ENCODE measurements at places on chromosomes 2 and 18. TPM values are rescaled to one million over a fixed set of nuclear protein-coding genes. Genes with fewer than 3 reads are reported as not detected.

DNA sequence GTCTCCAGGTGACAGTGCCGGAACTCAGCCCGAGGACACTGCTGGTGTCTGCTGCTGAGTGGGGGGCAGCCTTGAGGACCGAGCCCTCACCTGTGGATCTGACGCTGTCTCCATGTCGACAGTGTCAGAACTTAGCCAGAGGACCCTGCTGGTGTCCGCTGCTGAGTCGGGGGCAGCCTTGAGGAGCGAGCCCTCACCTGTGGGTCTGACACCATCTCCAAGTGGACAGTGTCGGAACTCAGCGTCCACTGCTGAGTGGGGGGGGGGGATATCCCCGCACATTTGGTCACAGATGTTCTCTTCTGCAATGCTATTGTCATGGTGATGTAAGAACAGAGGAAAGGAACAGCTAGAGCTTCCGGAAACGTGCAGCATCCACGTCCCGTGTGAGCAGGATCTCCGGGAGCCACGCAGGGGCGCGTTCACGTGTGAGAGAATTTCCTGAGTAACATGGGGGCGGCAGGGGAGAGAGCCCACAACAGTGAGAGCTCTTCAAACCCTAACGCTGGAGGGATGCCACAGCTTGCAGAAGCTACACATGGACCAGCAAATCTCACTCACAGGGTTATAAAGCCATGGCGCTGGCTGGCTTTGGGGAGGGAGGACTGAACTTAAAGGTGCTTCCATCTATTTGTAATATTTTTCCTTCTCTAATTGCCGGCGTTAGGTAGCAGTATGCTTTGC is 250.7 kb upstream of the SALL3 start:
- no peak overlapping the region for H3K4me3 ChIP-seq
- no peaks in the 10 kb centered on the region for H3K36me3 ChIP-seq
- no peaks in the 10 kb centered on the region for H3K27me3 ChIP-seq

GRCh38 chr2:137987011-137987410 is 22.7 kb downstream of the HNMT start:
- H3K4me1 ChIP-seq, result no peaks in the 10 kb centered on the region
- H3K36me3 ChIP-seq, result no peaks in the 10 kb centered on the region
- H3K27ac ChIP-seq, result no peak overlapping the region

DNA sequence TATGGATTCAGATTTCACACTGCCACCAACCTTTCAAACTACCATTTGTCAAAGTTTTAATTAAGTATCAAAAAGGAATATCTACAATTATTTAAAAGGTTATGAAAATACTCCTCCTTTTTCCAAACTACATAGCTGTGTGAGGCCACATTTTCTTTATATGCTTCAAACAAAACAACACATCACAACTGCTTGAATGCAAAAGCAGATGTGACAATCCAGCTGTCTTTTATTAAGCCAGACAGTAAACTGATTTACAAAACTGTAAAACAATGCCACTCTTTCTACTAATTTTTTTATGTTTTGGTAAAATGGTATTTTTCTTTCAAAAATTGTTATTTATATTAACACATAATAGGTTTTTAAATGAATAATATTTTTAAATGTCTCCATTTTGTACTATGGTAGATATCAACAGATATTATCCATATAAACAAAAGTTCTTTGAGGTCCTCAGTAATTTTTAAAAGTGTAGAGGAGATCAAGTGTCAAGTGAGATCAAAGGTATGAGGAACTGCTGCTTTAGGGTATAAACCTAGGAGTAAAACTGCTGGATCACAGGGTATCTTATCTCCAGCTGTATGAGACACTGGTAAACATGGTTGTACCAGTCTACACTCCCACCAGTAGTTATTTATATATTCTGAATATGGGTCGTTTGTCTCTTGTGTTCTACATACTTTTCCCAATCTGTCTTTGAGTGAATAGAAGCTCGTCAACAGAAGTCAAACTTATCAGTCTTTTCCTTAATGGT is 68.8 kb upstream of the SERTAD2 start:
- peak overlapping the region; percentile 31 for H3K27ac ChIP-seq
- H3K4me1 ChIP-seq, result peaks cover 19% of the 10 kb centered on the region
- no peak for DNase-seq
- H3K27me3 ChIP-seq, result no peaks in the 10 kb centered on the region

DNA sequence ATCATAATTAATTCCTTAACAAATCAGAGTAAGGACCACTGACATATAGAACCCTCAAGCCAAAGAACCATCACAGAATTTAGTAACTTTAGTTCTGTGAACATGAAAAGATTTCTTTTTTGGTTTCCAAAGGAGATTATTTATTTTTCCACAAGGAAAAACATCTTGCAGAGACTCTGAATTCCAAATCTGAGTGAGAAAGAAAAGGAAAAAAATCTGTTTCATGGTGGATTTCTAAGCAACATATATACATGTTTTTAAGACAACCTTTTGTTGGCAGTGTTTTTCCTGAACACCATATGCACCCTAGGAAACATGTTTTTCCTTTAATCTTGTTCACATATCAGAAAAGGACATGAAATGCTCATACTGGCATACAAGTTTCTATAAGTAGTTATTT is 149.8 kb downstream of the AGPS start:
- H3K4me1 ChIP-seq, result peaks cover 23% of the 10 kb centered on the region
- no peak for DNase-seq
- no peaks in the 10 kb centered on the region for H3K36me3 ChIP-seq
- peak overlapping the region; percentile 46 for H3K27ac ChIP-seq

DNA sequence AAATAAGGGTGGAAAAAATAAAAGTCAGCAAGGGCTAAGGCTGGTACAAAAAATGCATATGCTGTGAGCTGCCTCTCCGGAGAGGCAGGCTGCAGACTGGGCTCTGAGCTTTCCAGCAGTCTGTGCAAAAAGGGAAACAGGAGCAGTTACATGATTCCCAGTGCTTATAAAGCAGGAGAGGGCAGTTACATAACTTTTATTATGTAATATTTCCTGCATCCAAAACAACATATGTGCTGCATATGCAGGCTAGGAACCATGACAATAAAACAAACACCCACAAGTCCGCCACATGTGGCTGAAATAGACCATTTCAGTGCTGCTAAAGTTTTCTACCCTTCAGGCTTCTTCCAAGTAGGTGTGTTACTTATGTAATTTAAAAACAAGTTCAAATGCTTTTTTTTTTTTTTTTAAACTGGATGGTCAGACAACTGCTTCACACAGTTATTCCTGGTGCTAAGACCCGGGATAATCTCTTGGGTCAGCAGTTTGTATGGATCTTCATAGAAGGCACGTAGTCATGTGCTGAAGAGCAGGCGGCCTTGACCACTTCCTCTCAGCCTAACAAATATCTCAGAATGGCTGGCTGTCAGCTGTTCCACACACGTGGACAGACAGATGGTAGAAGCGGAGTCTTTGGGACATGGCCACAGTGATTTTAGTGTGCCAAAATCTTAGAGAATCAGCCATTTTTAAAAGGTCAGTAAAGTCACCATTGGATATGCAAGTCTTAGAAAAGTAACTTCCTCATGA is 43.5 kb downstream of the ARMC9 start:
- H3K4me1 ChIP-seq, result no peaks in the 10 kb centered on the region
- H3K4me3 ChIP-seq, result no peak overlapping the region
- no peaks in the 10 kb centered on the region for H3K27me3 ChIP-seq
- peak; percentile 6 for DNase-seq

DNA sequence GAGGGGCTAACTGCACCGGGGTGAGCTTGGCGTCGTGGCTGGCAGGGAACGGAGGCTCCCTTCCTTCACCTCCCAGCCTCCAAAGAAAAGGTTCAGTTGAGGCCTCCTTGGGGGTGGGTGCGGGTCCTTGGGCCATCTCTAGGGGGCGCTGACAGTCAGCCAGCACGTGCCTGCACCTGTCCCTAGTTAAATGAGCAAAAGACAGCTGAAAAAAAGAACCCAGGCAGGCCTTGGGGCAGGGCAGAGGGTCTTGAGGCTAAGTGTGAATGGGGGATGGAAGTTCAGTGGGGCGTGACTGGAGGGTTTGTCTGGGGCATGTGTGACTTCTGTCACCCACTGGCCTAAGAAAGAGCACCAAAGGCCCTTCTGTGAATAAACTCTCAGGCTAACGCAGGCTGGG is 56.4 kb downstream of the ZFP36L2 start:
- no peak overlapping the region for H3K27ac ChIP-seq
- H3K27me3 ChIP-seq, result no peaks in the 10 kb centered on the region
- no peaks in the 10 kb centered on the region for H3K36me3 ChIP-seq

DNA sequence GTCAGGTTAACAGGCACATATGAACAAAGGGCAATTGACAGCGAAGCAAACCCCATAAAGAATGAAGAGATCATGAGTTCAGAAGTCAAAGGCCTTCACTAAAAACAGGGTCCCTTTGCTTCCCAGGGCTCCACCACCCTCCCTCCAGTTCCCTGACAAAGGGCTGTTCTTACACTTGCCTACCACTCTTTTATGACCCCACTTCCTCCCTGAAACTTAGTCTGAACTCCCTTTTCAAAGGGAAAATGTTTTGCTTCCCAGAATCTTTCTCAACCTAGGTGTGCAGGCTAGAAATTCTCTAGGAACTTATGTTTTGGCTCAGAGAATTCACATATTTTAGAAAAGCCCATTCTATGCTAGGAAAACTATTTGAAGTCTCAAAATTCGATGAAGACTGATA is 86.0 kb upstream of the ITGA4 start:
- peaks cover 29% of the 10 kb centered on the region for H3K4me1 ChIP-seq
- no peaks in the 10 kb centered on the region for H3K36me3 ChIP-seq
- H3K27ac ChIP-seq, result no peak overlapping the region
- DNase-seq, result no peak
- no peaks in the 10 kb centered on the region for H3K27me3 ChIP-seq

DNA sequence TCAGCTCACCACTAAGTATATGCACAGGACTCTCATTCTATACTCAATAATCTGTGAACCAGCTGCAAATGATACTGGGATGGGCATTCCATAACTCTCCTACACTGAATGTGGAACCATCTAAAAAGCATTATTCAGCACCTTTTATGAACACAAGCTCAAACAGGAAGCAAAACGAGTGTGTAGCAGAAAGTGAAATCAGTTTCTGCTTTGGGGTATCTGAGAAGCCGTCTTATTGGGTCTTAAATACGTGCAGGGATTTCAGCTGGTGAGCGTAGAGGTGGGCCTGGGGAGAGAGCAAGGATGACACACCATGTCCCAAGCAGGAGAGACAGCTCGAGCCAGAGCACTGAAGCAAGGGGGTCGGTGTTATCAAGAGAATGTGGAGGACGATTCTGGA is 120.0 kb upstream of the TTN start:
- H3K4me3 ChIP-seq, result no peak overlapping the region
- no peak overlapping the region for H3K27ac ChIP-seq
- no peaks in the 10 kb centered on the region for H3K36me3 ChIP-seq
- H3K27me3 ChIP-seq, result no peaks in the 10 kb centered on the region

DNA sequence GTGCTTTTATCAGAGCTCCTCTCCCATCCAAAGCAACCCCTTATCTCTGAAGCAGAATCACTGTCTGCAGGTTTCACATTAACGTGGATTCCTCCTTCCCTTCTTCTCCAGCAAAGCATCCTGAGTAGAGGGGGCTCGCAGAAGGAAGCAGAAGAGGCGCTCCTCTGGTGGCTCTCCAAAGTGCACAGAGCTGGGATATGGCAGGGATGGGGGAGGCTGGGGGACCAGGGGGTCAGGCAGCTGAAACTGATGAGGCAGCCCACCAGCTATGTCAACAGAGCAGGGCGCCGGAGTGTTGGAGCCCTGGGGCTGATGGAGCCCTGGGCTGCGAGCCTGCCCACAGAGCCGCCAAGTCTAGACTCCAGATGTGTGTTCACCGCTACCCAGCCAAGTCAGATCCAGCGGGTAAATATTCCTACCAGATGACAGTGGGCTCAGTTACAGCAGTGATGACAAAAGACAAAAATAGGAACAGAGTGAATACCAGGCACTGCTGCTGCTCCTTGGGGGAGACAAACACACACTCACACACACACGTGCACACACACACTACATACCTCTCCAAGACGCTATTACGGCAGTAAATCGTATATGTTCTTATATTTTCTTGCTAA is 678.3 kb upstream of the ID2 start:
- no peaks in the 10 kb centered on the region for H3K36me3 ChIP-seq
- peaks cover 33% of the 10 kb centered on the region for H3K4me1 ChIP-seq
- peak; percentile 97 for DNase-seq
- peak overlapping the region; percentile 100 for H3K27ac ChIP-seq
- H3K4me3 ChIP-seq, result peak overlapping the region; percentile 66
- H3K27me3 ChIP-seq, result no peaks in the 10 kb centered on the region

- H3K4me1 ChIP-seq, result no peaks in the 10 kb centered on the region
- H3K27me3 ChIP-seq, result no peaks in the 10 kb centered on the region
- H3K4me3 ChIP-seq, result no peak overlapping the region
- no peak for DNase-seq
- no peak overlapping the region for H3K27ac ChIP-seq
- H3K36me3 ChIP-seq, result no peaks in the 10 kb centered on the region
Observed at GRCh38 chr18:34075963-34076860, 148.5 kb downstream of the NOL4 start.

DNA sequence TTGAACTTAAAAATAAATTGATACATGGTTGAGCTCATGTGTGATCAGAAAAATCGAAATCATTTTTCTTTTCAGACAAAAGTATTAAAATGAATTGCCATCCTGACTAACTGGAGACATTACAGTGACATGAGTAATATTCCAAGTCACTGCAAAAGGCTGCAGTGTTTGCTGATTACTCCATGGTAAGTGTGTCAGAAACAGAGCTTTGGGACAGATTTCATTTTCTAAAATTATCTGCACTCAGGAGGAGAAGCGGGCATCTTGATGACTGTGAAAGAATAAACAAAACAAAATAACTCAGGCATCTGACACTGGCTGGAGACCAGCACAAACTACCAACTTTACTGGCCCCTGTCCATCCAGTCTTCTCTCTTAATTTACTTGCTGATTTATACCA is 312.3 kb upstream of the PIK3C3 start:
- DNase-seq, result peak; percentile 54
- no peaks in the 10 kb centered on the region for H3K27me3 ChIP-seq
- H3K36me3 ChIP-seq, result no peaks in the 10 kb centered on the region
- H3K27ac ChIP-seq, result no peak overlapping the region
- no peak overlapping the region for H3K4me3 ChIP-seq

DNA sequence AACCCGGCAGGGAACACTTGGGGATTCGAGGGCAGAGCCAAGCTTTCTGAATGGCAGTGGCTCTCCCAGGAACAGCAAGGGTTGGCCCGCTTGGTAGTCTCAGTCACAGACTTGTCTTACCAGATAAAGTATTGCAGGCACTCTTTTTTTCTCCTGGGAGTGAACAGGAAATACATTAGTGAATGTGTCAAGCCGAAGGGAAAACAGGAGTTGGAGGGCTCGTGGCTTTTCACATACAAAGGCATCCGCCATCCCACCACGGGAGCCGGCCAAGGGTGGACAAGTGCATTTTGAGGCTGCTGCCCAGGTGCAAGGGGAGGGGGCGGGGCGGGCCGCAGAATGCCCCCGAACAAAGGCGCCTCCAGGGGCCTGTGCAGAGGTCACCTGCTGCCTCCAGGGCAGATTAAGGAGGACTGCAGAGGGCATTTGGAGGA is 163.3 kb upstream of the SIX3 start:
- H3K4me1 ChIP-seq, result no peaks in the 10 kb centered on the region
- H3K27ac ChIP-seq, result no peak overlapping the region
- H3K36me3 ChIP-seq, result no peaks in the 10 kb centered on the region
- no peaks in the 10 kb centered on the region for H3K27me3 ChIP-seq
- no peak for DNase-seq
- no peak overlapping the region for H3K4me3 ChIP-seq

The SALL3 gene
- total RNA-seq, result not detected

The ARHGEF33 gene
- 0.54 TPM for total RNA-seq

The LCT gene
- 0.25 TPM for total RNA-seq

The POTEI gene
- not detected for total RNA-seq

The HAAO gene
- total RNA-seq, result not detected

The PSMA8 gene
- total RNA-seq, result not detected

All from GM23248 (cell line).